ENCODE measurements at places on chromosomes 4 and X. TPM values are rescaled to one million over a fixed set of nuclear protein-coding genes. Genes with fewer than 3 reads are reported as not detected.

The TLR10 gene
- 0.03 TPM for total RNA-seq

The FAM193A gene
- 9.0 TPM for total RNA-seq

The SNCA gene
- 0.14 TPM for total RNA-seq

The ADGRG4 gene
- total RNA-seq: not detected

The GSX2 gene
- total RNA-seq: not detected

The HTRA3 gene
- total RNA-seq: 13.8 TPM

Data from A549 treated with CORT108297 at 1 μM for 4 hours (cell line).